Mammary epithelial cell (primary cell): ENCODE measurements at places on chromosomes 7 and 10. TPM values are rescaled to one million over a fixed set of nuclear protein-coding genes. Genes with fewer than 3 reads are reported as not detected.

Gene SCIN
- total RNA-seq, result not detected in 2 replicates

Gene SFRP5
- not detected for total RNA-seq

Gene ASAH2B
- 4.7 TPM for total RNA-seq

Gene ZNF365
- 5.9 and 10.1 TPM in 2 replicates for total RNA-seq

Gene SDK1
- total RNA-seq, result 24.5 TPM

Gene ERVW-1
- not detected in 2 replicates for total RNA-seq

Gene ATP6V0A4
- 3.2 TPM for total RNA-seq

Gene MMD2
- total RNA-seq, result not detected in 2 replicates
